Right ventricle myocardium superior (tissue), 1 donor: ENCODE measurements at places on chromosomes 2 and 18. TPM values are rescaled to one million over a fixed set of nuclear protein-coding genes. Genes with fewer than 3 reads are reported as not detected.
A peak's percentile ranks its signal among the peaks of the same experiment; 100 is the strongest.

DNA sequence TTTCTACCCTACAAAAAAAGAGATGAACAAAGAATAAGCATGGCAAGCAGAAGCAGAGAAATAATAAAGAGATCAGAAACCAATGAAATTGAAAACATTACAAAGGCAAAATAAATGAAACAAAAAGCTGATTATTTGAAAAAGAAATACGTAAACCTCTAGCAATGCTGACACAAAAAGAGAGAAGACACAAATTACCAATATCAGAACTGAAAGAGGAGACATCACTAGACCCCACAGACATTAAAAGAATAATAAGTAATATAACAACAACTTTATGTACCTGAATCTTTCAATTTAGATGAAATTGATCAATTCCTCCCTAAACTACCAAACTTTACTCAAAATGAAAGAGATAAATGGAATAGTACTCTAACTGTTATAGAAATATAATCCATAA, 75.9 kb downstream of the TMEM163 start:
- DNase-seq = no peak

SOX11 gene
- total RNA-seq = 0.81 TPM

DNA sequence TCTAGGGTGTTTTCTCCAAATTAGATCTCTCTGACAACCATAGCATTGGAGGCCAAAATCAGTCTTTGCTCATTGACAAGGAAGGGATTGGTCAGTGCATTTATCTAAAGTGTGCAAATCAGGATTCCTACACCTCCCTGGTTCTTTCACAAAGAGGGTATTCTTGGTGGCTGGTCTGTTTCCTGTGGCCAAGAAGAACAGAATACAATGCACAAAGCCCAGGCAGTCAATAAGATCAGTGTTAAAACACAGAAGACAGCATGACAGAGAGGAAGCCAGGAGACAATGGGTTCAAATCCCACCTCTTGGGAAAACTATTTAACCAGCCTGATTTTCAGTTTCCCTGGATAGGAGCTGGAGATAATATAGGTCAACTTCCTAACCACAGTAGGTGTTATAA, 46.1 kb upstream of the THOC1 start:
- no peak for DNase-seq

DNA sequence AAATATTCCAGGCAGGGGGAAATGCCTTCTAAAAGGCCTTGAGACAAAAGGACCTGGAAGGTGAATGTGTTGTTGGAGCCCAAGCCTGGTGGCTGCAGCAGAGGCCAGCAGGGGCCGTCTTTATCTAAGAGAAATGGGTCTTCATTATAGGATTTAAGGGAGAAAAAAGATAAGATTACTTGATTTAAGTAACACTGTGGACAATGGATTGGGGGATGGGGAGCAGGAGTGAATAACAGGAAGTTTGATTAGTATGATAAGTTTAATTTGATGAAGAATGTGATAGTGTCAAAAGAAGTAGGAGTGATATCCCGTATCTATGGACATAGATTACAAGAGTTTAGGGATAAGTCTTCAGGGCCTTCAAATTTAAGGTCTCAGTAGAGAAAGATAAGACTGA, 64.2 kb downstream of the WDR75 start:
- no peak for DNase-seq

- no peak for DNase-seq
Measured at GRCh38 chr2:216006164-216006663, 7.1 kb downstream of the MREG start.

DNA sequence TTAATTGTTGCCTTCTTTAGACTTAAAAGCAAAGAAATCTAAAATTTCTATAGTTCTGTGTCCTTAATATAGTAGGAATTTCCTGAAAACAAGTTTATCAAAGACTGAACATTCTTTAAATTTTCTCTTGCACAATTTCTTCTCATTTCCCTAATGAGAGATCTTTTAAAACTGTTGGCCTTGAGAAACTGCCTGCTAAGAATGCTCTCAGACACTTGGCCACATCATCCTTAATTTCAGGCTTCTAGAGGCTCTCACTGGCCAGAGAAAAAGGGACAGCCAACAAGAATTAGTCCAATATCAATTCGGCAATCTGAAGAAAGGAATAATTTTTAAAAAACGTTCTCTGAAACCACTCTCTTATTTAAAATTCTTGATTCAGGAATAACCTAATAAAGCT, 167.0 kb upstream of the CREB1 start:
- DNase-seq = no peak

DNA sequence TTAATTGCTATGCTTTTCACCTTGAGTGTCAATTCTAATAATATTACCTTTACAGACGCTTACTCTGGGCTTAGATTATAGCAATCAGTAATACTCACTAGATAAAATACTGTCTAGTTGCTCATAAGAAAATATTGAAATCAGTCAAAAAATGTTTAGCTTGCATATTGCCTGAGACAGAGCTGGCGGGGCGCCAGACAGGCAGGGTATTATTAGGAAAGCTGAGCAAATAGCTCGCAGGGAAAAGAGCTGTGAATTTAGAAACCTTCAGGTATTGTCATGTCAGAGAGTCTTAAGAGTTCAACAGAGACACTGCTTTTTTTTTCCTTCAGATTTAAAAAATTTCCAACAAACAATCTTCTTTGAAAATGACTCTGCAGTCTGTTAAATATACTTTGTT, 118.4 kb downstream of the MEIS1 start:
- DNase-seq = peak; percentile 81

DNA sequence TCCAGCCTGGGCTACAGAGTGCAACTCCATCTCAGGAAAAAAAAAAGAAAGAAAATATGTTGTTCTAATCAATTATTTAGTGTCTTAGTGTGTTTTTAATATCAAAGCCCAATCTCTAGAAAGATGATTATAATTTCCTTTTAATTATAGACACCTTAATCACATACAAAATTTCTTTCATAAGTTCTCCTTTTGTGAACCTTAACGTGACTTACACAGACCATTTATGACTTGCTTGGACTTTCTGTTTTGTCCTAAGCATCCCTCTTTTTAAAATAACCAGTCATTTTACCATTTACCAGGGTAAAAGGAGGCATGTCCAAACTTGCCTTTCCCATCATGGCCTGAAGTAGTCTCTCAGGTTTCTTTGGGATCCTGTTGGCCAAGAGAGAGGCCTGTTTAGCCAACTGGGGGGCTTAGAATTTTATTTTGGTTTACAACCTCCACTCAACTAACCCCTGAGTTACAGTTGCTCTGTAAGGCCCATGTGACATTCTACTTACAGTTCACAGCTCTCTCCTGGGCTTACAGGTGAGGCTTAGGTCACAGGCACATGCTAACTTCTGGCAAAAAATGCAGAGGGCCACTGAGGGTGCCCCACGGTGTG, 23.9 kb upstream of the GPR155 start:
- no peak for DNase-seq

DNA sequence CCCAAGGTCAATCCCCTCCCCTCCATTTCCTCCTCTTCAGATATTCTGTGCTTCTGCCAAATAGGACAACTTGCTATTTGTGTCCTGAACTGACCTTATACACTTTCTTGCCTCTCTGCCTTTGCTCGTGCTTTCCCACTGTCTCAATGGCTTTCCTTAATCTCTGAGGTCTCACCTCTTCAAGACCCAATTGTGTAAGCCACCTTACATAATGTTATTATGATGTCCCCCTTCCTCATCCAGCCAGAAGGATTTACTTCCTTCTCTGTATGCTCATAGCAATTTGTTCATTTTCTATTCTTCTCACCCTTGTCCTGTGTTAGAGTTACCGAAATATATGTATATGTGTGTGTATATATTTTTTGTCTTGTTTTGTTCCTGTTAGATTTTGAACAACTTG, 26.9 kb upstream of the DARS1 start:
- no peak for DNase-seq

DNA sequence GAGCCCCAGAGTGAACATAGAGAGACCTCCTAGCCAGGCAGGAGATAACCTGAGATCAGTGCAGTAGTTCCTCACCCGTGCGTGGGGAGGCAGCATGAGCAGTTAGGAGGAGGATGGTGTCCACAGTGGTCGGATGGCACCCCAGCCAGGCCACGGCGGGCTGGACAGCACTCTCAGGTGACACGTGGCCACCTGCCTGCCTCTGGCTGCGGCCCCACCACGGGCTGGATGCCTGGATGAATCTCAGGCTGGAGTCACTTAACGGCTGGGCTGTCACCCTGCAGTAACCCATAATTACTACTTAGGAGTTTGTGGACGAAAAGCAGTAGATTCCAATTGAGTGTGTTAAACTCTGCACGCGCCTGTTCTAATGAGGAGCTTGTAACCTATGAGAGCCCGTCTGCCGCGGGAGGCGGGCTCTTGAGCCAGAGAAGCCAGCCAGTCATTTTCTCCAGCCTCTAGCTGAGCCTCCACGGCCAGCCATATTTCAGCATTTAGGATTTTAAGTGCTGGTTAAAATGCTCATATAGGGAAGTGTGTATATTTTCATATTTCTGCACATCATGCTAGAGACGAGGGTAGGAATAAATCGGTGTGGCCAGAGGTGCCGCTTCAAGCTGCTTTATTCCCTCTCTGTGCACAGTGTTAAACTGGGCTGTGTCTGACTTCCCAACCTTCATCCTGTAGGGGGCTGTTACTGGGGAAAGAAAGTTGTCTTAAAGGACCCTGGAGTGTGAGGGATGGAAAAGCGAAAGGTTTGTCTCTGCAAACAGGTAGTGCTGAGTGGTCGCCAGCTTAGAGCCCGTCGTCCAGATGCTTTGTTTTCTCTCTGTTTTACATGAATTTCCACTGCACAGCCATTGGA, 144.0 kb downstream of the GLI2 start:
- DNase-seq = peak; percentile 34

GRCh38 chr2:67528320-67528719, 131.2 kb downstream of the ETAA1 start:
- no peak for DNase-seq

DNA sequence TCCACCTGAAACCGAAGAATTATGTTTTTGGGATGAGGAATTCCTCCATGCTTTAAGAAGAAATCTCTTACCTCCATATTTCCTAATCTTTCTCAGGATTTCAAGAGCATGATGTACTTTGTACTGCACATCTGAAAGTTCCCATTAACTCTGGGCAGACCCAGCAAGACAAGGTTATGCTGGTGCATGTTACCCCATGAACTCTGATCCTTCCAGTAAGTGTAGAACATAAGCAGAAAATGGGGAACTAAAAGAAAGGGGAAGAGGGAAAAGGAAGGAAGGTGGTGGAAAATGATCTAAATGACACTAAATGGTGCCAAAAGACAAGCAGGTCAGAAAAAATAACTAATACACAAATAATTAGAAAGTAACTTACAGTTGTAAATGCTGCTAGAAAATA, 50.7 kb downstream of the STRN start:
- DNase-seq = no peak

DNA sequence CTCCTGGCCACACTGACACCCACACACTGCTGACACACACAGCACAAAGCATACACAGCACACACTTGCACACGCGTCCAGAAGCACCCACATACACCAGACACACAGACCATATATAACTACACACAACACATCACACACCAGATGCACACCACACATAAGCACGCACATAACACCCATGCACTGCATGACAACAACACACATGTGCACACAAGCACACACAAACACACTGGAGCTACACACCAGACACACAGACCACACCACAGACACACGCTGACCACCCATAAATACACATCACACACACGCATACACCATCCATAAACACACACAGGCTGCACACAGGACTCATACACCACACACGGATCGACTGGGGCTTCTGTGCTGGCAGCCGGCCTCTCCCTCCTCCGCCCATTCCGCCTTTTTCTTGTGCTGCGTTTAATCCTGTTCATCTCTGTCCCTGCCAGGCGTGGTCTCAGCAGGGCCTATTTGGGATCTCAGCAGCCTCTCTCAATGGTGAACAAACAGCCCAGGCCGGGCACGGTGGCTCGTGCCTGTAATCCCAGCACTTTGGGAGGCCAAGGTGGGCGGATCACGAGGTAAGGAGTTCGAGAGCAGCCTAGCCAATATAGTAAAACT, 396.9 kb upstream of the MYT1L start:
- no peak for DNase-seq

IL37 gene
- not detected for total RNA-seq

DCDC2C gene
- not detected for total RNA-seq

DNA sequence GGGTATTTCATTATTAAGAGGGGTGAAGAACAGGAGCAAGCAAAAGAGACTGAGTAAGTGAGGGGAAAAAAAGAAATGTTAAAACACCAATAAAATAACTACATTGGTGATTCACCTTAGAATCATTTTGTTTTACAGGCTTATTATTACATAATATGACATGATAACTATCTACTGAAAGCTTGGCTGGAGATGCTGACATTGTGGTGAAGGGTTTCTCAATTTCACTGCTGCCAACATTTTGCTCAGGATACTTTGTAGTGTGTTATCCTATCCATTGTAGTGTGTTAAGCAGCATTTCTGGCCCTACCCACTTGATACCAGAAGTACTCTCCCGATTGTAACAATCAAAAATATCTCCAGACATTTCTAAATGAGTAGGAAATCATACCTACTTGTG, 1564.6 kb upstream of the NXPH2 start:
- DNase-seq = no peak

RTP5 gene
- not detected for total RNA-seq

- no peak for DNase-seq
Measured at GRCh38 chr2:25714740-25715139, 41.4 kb upstream of the DTNB start.

STEAP3 gene
- total RNA-seq = 10.8 TPM

GRCh38 chr2:191646163-191646902, 31.6 kb upstream of the NABP1 start:
- no peak for DNase-seq

- DNase-seq = no peak
Measured at GRCh38 chr18:38884050-38884449, 1318.5 kb upstream of the CELF4 start.

SP140 gene
- 0.56 TPM for total RNA-seq

- no peak for DNase-seq
Measured at GRCh38 chr2:129698593-129698992, 280.9 kb upstream of the RAB6C start.

RAPGEF4 gene
- total RNA-seq = 7.2 TPM

GRCh38 chr2:50415392-50415791, 616.5 kb downstream of the NRXN1 start:
- no peak for DNase-seq

DNA sequence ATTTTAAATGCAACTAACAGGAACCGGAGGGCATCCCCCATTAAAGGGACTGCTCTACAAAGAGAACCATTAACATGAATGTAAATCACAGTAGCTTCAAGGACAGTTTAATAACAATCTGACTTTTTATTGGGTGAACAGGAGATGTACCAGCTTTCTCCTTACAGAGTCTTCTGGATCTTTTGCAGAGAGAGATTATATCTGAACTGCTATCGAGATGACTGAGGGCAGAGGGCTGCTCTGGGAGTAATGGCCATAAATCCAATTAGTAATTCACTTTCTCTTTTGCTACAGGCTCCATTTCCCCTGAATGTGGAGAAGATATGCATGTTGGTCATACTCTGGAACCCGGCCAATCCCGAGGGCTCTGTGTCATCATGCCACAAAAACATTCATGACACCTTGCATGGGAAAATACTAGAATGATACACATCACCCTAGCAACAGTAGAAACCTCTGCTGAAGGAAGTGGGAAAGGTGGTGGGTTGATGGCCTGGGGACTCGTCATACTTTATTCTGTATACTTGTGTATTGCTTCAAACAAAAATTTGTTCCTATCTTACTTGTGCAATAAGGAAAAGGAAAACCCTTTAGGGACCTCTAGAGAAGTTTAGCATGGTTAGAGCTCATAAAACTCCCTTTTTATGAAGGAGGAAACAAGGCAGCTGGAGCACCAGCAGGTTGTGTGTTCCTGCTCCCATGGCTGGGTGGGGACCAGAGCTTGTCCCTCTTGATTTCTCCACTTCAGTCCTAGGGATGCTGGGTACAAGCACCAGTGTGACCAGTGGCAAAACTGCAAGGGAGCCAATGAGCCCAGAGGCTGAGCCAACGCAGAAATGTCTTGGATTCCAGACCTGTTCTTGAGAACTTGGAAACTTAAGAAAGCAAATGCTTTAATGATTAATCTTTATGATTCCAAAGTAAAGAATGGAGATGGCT, 26.0 kb downstream of the CTAGE1 start:
- DNase-seq = no peak
